Amniotic stem cell (primary cell): ENCODE measurements at places on chromosomes 3 and 15.

- no peak for DNase-seq
Observed at GRCh38 chr3:188389711-188390342, 235.9 kb downstream of the LPP start.

- DNase-seq = no peak
Observed at GRCh38 chr3:36688815-36689214, 75.5 kb downstream of the DCLK3 start.

DNA sequence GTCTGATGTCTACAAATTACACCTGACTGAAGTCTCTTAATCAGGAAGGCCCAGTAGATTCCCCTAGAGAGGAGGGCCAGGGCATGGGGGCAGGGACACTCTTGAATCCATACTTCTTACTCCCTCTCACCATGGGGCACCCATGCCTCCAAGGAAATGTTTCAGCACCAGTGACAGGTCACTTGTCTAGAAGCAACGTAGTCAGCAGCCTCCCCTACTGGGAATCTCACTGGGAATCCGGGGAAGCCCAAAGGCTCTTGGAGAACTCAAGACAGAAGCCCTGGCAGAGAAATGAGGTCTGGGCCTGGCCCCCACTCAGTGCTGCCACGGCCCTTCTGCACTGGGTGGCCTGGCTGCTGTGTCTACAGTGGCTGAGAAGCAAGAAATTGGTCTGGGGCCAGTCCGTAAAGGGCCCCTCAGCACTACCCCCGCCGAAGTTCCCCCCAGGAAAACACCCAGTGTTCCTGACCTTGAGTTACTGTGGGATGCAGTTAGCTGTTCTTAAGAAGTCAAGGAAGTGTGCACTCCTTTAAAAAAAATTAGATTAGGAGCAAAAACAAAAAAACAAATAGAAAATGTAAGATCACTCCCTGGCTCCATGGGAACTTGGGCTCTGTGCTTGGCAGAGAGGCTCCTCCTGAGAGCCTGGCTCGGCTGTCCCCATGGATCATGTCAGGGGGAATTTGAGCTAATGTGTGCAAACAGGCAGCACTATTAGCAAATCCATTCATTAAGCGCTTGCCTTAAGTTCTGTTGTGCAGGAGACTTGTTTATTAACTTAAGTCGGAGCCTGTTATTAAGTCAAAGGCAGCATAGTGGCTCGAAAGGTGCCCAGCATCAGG is 5.4 kb upstream of the LINGO1 start:
- DNase-seq = no peak

DNA sequence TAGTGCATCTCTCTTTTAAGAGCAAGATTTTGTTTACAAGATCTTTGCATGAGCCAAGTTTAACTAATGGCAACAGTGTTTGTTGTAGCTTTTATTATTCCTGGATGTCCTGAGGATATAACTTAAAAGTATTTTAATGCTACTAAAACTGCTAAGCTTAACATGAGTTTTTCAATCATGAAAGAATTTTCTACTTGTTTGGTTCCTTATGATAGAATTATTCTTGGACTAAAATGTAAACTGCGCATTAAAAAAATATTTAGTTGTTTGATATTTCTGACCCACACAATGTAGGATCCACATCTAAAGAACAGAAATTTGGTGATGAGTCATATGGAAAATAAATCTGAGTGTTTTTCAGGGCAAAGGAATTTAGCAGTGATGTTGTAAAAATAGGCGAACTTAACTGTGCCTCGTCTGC is 70.8 kb downstream of the RAP2B start:
- DNase-seq = peak; percentile 64

DNA sequence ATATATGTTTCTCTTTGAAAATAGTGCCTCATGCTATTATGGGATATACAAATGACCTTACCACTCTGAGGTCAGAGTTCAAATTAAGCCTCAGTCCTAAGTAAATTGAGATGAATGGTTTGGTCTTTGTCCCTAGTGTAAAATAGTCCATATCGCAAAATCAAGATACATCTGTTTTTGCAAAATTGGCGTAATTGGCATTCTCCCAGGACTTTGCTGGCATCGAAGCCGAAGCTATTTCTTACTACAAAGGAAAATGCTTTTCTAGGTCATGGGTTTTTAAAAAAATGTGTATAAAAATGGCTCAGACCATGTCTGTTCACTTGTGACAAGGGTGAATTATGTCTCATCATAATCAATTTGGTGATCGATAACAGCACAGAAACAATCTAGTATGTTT is 25.9 kb downstream of the ROBO2 start:
- DNase-seq = no peak

DNA sequence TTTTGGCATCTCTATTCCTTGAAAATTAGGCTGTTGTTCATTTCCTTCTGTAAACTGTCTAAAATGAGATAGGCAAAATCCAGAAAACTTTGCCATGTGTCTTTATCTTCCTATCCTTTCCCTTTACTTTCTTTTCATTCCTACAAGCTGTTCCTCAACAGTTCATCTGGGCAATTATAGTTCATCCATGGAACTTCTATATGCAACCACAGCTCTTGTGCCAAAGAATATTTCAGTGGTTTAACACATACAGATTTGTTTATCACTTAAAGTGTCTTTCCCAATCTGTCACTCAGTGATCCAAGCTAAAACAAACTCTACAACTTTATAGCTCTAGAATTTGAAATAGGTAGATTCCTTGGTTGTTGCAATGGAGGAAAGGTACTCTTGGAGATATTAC is 230.3 kb upstream of the EPHA6 start:
- DNase-seq = no peak

DNA sequence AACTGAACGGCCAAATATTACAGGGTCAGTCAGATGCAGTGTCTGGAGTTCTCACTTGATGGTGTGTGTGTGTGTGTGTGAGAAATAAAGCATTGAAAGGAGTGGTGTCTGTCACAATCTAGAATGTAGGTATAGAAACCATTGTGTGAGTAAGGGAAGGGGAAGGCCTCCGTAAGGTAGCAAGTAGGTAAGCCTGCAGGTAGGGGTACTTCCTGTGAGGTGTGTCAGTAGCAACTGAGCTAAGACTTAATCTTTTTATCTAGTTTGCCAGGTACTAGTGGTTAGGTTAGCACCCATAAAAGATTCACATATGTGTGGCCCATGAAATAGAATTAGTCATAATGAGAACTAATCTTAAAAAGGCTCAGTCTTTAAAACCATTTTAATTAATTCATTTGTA is 1517.8 kb downstream of the SI start:
- DNase-seq = no peak

- peak; percentile 32 for DNase-seq
Observed at GRCh38 chr3:102229062-102229655, 205.7 kb upstream of the ZPLD1 start.

GRCh38 chr15:91490211-91490610 is 363.3 kb upstream of the SLCO3A1 start:
- DNase-seq = no peak

DNA sequence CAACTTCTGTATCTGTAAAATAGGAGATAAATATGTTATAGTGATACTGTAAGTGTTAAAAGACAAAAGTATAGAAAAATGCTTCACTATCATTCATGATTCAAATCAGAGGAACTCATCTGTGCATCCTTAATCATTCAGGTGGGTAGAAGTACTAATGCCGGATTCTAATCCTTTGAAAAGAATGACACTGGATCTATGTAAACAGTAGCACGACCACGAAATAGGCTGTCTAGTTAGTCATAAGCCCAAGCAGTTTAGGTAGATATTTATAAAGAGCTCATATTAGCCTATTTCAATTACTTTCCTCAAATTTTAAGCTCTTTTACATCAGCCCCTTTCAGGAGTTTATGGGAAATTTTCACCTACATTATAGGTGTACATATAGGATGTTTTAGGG is 437.9 kb downstream of the SOX2 start:
- no peak for DNase-seq

DNA sequence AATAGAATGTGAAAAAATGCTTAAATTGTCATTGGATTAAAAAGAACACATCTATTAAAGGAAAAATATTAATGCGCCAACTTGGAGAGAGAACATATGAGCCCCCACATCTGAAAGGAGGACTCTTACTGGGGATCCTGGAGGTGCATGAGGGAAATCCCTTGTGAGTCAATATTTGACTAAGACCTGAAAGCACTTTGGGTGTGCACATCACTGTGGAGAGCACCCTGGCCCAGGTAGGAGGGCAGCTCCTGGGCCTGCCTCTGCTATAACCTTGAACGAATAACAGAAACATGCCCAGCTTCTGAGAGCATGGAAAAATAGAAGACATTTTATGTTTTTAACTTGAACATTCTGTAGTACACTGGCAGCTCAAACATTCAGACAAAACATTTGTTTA is 199.8 kb downstream of the GAP43 start:
- DNase-seq = no peak

GRCh38 chr3:8780279-8780678 is 10.9 kb upstream of the OXTR start:
- no peak for DNase-seq

GRCh38 chr3:98518816-98519215 is 3.9 kb downstream of the CLDND1 start:
- no peak for DNase-seq

DNA sequence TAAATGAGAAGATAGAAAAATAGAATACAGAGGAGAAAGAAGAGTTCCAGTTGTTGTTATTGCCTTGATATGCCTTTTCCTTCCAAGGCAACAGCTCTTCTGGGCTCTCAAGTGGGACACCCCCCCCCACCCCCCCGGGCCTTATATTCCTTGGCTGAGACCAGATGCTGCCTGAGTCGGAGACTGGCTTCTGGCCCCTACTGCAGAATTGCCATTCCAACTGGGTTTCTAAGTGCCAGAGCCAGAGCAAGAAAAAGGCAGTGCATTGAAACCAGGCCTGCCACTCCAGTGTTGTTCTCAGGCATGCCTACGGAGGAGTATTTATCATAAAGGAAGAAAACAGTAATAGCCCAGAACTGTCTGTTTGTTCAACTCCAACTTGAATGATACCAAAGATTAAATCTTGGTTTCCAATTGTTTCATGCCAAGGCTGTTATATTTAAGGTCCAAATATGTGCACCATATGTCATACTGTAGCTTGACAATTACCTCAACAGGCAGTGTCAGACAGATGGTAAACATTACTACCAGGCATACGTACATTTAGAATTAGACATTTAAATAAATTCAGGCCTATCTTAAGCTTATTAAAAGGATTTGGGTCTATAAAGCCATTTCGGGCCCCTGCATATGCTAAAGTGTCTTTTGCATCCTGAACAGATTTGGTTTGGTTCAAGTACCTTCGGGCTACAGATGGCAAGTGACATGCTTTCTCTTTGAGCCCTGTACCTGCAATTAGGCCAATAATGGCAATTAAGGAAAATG is 209.9 kb upstream of the SEMA6D start:
- DNase-seq = no peak

- DNase-seq = no peak
Observed at GRCh38 chr3:10806006-10806405, 10.0 kb upstream of the SLC6A11 start.

DNA sequence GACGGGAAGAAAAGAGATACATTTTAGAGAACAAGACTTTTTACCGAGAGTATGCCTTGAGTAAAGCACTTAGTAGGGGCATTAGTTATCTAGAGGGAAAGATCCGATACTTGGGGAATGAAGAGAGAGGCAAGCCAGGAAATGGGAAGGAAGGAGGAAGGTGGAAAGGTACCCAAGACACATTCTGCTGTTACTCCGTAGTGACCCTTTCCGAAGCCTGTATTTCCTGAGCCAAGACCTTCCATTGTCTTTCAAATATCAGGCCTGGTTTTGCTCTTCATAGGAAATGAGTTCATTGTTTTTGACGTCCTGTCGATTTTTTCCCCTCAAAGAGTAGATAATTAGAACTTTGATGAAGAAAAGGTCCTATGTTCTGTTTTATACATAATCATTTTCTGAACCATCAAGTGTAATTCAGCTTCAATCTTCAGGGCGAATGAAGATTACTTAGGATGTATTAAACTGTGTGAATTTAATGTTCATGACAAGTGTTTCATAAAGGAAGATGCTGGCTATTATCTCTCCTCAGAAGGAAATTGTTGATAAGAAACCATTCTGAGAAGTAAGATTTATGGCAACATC is 95.7 kb downstream of the PPM1L start:
- DNase-seq = no peak

DNA sequence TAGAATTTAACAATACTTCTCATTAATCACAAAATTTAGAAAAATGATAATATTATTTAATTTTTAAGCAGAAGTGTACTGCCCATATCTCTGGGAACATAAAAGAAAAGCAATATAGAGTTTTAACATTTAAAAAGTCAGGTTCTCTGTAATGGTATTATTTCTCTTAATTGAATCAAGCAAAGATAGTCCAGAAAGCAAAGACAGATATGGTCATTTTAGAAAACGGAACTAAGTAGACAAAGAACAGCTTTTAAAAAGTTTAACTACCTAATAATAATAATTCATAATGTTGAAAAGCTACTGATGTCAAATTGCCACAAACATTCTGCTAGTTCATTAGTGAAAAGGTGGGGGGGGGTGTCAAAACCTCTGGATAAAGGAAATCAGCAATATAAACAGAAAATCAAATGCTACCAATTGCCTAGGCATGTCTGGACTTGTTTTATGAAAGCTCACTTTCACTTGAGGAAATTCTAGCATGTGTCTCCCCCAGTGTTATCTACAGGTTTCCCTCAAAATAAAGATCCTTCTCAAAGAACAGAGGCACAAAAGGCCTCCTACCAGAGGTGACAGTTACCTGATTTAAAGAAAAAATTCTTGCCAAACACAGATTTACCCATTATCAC is 1.7 kb downstream of the ZMAT3 start:
- no peak for DNase-seq

GRCh38 chr15:94683902-94684301 is 452.5 kb downstream of the MCTP2 start:
- no peak for DNase-seq

- DNase-seq = no peak
Observed at GRCh38 chr3:127041933-127042332, 59.0 kb downstream of the PLXNA1 start.

- no peak for DNase-seq
Observed at GRCh38 chr3:152589644-152590043, 245.3 kb upstream of the P2RY1 start.

GRCh38 chr3:30658328-30659052 is 52.1 kb downstream of the TGFBR2 start:
- no peak for DNase-seq

DNA sequence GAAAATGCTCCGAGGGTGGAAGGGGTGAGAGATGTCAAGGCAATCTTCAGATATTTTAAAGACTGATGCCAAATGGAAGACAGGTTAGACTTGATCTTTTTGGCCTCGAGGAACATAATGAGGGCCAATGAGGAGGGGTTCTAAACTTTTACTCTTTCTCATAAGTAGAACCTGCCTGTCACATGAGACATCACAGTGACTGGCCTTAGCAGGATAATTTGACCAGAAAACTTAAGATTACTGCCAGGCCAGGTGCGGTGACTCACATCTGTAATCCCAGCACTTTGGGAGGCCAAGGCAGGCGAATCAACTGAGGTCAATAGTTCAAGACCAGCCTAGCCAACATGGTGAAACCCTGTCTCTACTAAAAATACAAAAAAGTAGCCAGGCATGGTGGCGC is 12.2 kb downstream of the TM4SF4 start:
- DNase-seq = no peak

DNA sequence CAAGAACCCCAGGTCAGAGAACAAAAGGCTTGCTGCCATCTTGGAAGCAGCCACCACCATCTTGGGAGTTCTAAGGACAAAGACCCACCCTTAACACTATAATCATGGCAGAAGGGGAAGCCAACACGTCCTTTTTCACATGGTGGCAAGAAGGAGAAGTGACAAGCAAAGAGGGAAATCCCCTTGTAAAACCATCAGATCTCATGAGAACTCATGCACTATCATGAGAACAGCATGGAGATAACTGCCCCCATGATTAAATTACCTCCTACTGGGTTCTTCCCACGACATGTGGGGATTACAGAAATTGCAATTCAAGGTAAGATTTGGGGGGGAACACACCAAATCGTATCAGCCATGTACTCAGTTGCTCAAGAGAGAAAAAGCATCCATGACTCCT is 21.1 kb upstream of the GBE1 start:
- DNase-seq = no peak
